Amygdala (tissue), 56 donors: ENCODE measurements at places on chromosomes 2 and 18.
A peak's percentile ranks its signal among the peaks of the same experiment; 100 is the strongest.

DNA sequence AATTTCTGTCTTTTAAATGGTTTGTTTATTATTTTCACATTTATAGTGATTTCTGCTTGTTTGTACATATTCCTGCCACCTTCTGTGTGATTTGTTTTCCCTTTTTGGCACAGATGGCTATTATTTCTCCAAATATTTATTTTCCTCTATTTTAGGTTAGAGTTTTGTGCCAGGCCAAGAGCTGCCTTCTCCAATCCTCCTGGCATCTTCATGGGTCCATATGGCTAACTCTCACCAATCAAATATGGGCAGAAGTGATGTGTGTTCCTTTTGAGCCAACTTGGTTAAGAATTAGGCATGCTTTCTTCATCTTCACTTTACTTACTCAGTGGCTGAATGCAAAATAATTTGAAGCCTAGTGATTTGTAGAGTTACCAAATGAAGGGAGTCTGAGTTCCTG is 697.1 kb upstream of the CELF4 start:
- DNase-seq, result no peak

DNA sequence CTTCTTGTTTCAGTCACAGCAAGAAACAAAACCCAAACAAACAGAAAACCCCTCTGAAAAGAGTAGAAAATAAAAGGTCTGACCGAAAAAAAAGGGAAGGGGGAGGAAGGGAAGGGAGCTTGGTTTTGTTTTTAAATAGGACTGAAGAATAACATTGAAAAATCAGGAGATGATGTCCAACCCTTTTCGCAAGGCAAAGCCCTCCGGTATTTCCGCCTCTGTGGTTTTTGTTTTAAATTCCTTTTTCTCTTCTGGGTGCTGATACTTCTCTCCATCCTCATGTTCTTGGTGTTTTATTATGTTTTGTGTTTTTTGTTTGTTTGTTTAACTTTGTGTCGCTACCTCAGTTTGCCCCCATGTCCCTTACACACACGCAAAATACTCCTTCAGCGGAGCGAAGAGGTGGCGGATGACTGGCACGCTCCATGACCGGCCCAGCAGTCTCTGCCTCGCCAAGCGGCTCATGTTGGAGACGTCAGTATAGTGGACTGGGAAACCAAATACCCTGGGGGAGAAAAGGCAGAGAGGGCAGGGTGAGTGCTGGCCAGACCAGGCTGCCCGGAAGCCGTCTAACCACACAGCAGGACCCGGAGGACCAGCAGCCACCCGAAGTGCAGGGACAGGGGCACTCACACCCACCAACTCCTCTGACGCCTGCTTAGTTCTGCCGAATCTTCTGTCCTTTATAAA is 65.7 kb upstream of the POMC start:
- no peak for DNase-seq

DNA sequence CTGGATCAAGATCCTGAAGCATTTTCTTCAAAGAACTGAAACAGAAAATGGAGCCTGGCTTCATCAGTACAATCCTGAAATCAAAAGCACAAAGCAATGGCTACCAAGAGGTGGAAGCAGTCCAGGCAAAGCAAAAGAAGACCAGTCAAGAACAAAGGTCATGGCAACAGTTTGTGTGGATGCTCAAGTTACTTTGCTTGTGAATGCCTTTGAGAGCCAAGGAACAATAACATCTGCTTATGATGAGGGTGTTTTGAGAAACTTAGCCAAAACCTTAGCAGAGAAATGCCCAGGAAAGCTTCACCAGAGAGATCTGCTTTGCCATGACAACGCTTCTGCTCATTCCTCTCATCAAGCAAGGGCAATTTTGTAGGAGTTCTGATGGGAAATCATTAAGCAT is 723.1 kb downstream of the TMEM182 start:
- no peak for DNase-seq

- DNase-seq, result no peak
These were observed 34.2 kb downstream of the CHRNA1 start for GRCh38 chr2:174729797-174730697.

- DNase-seq, result no peak
These were observed 30.2 kb downstream of the DIS3L2 start for GRCh38 chr2:231991664-231992063.

- peak; percentile 29 for DNase-seq
These were observed at the start of gene FAM110C for GRCh38 chr2:46471-47345. FAM110C (minus strand) TSS chr2:46505; CDS start chr2:46385, 120 bp downstream.

GRCh38 chr2:113886479-113887008 is 3.3 kb upstream of the ACTR3 start:
- DNase-seq, result no peak
